Activated CD4-positive, alpha-beta memory T cell treated with anti-CD3 and anti-CD28 coated beads, Interleukin-2, amount 10 ng/mL, durations not matched to agents 7 days and 5 days (primary cell): ENCODE measurements at places on chromosomes 4 and X.

DNA sequence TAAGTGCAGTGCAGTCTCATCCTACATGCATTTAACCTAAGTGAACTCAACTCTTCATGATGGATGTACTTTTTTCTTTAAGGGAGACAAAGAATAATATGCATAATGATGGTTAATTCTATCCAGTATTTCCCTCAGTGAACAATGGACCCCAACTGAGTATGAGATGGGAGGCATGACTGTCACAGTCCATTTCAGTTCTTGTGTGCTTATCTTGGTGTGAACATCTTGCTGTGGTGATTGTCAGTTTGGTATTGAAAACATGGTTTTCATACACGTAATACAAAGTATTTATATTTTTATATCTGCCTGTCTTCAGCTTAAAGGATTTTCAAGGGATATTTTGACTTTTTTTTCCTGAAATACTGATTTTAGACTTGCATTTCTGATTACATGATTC, 72.0 kb upstream of the NDUFC1 start:
- DNase-seq = no peak

DNA sequence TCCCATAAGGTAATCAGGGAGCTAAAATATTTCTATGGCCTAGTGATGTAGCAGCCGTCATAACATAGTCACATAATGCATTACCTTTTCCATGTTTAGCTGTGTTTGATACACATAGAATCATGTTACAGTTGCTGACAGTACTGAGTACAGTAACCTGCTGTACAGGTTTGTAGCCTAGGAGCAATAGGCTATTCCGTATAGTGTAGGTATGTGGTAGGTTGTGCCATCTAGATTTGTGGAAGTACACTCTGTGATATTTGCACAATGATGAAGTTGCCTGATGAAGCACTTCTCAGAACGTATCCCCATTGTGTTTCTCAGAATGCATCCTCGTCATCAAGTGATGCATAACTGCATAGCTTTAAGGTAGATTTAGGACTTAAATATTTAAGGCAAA, 495.6 kb upstream of the ZFP42 start:
- DNase-seq = no peak

GRCh38 chr4:153745651-153746050, 14.2 kb downstream of the RNF175 start:
- no peak for DNase-seq

DNA sequence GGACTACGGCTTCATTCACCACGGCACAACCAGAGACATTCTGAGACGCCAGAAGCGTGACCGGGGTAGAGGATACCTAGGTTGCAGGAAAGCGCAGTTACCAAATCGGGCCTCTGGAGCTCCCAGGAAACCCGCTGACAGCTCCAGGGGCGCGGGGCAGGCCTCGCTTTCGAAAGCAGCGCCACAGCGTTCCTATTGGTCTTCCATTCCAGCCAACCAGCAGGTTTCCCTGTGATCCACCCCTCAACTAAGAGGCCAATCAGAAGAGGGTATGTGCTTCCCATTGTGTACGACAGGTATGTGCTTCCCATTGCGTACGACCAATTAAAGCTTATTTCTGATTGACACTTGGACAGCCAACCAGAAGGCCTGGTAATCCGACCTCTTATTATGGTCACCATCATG, 14.9 kb downstream of the SNX12 start:
- DNase-seq = peak; percentile 34

DNA sequence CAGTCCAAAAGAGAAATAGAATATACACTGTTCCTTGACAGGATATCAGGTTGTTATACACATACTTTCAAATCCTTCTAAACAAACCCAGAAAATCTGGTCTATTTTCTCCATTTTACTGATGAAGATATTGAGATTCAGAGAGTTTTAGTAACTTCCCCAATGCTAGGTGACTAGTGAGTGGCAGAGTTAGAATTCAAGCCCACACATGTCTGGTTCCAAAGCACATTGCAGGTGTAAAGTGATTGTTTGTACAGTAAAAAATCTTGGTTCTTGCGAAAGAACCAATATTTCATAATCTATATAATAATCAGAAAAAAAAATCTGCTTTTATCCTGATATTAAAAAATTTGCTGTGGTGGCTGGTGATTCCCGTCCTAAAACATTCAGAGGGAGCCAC, 39.5 kb upstream of the EMCN start:
- DNase-seq = no peak

- no peak for DNase-seq
Measured at GRCh38 chr4:73698217-73698616, 42.2 kb upstream of the CXCL8 start.

GRCh38 chrX:154304846-154305245, 9.3 kb downstream of the TKTL1 start:
- DNase-seq = no peak

DNA sequence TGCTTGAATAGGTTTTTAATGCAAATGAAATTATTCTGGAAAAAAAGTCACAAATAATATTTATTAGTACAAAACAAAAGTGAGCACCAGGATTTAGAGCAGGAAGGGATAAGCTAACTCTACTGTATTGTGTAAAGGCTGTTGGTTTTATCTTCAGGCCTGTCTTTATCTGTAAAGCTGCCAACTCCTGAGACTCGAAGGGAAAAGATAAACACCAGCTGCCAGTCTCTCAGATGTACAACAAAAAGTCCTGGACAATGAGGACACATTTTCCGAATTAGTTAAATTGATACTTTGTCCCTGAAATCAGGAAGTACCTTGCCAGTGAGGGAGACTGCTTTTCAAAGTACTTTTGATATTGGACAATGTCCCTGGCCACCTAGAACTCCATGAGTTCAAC, 8.8 kb downstream of the DDX60 start:
- DNase-seq = no peak

- no peak for DNase-seq
Measured at GRCh38 chr4:8571702-8572685, 8.2 kb upstream of the GPR78 start.

DNA sequence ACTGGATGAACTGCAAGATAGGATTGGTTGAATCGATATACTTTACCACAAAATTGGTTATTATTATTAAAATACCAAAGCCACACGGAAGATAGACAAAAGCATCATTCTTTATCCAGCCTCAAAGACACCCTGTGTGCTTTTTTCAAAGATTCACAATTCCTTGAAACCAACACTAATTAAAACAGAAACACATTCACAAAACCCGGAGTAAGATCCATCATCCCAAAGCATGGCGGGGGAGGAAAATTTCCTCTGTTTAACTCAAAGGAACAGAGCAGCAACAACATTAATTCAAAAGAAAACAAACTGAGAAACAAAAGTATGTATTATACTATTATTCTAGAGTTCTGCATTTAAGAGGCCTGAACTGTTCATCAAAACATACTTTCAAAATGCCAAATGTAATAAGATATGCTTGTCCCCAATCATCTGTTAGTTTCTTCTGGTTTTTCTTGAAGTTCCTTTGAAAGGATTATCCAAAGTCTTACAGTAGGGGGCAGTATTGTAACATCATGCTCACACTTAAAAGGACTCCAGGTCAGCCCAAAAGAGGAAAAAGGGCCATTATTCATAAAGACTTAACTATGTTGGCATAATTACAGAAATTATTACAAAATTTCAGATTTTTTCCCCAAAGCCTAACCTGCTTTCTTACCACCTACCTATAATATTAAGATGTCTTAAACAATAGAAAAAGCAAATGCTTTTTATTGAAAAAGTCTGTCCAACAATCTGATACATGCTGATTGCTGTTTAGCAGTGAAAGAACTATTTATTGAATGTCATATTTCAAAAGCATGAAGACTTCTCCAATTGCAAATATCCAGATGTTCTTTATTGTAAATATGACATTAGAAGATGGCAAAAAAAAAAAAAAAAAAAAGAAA, 168.7 kb downstream of the SCFD2 start:
- no peak for DNase-seq

DNA sequence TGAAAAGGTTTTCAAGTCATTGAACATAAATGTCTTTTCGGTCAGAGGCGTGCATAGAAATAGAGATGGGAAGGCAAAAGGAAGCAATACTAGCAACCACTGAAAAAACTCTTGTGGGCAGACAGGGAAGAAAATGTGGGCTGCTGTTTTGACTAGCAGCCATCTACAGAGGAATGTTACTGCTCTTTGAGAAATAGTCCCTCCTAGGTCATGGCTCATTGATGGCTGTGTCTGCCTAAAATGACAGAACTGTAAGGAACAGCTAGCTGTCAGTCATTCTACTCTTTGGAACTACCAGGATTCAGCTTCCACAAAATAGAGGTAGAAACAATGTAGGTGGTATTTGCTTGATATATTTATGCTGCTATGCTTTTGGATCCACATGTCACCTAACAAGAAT, 26.9 kb upstream of the TMPRSS11B start:
- no peak for DNase-seq

DNA sequence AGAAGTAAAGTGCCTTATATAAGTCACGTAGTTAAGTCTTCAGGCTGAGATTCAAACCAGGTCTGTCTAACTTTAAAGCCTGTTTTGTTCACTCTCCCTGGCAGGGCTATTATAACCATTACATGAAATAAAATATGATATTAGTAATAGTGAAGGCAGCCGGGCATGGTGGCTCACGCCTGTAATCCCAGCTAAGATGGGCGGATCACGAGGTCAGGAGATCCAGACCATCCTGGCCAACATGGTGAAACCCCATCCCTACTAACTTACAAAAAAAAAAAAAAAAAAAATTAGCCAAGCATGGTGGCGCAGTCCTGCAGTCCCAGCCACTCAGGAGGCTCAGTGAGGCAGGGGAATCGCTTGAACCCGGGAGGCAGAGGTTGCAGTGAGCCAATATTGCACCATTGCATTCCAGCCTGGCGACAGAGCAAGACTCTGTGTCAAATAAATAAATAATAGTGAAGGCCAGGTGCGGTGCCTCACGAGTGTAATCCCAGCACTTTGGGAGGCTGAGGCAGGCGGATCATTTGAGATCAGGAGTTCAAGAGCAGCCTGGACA, 22.1 kb upstream of the SOWAHD start:
- DNase-seq = no peak

- DNase-seq = peak; percentile 70
Measured at GRCh38 chrX:71992711-71993110, 82.1 kb downstream of the NHSL2 start.

- no peak for DNase-seq
Measured at GRCh38 chr4:94758700-94759399, 1.1 kb downstream of the BMPR1B start.

DNA sequence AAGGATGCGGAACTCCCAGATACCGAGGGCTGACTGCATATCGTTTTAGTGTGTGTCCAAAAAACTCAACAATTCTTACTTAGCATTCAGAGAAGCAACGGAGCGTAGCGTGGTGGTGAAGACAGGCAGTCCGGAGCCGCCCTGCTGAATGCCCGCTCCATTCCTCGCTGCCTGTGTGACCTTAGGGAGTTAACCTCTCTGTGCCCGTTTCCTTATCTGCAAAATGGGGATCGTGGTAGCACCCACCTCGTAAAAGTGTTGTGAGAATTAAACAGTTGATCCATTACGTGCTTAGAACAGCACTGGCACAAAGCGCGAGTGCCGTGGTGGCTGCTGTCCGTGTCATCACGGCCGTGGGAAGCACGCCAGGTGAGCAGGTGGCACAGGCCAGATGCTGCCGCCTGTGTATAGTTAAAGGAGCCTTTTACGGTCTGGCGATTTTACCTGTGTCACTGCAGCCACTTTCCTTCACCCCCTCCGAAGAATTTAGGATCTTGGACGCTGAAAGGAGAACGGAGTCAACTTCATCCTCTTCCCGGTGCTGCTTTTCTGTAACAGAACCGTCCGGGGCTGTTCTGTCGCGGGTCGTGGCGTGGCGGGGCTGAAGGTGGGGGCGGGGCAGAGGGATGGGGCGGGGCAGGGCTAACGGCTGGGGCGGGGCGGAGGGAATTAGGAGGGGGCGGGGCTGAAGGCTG, 885 bp downstream of the CCDC110 start:
- peak; percentile 42 for DNase-seq

- DNase-seq = no peak
Measured at GRCh38 chr4:180057891-180058671, 2185.1 kb upstream of the TENM3 start.

GRCh38 chr4:123866796-123867195, 470.2 kb downstream of the SPRY1 start:
- DNase-seq = no peak

DNA sequence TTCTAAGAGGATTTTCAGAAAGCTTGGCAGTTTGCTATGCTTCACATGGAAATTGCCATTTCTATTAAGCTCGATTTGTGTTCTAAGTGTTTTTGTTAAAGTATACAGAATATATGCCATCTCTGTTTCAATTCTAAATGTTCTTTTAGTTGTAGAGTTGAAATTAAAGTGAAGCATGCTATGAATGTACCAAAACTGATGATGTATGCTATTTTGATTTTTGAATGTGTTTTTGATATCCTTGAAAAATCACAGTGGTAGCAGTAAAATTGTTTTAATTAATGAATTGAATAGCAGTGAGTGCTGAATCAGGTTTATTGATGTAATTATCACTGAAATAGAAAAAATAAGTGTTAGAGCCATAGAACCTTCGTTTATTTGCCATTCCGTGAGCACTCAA, 110.9 kb downstream of the TENM3 start:
- DNase-seq = no peak

GRCh38 chr4:95417531-95417930, 131.2 kb downstream of the UNC5C start:
- DNase-seq = no peak

DNA sequence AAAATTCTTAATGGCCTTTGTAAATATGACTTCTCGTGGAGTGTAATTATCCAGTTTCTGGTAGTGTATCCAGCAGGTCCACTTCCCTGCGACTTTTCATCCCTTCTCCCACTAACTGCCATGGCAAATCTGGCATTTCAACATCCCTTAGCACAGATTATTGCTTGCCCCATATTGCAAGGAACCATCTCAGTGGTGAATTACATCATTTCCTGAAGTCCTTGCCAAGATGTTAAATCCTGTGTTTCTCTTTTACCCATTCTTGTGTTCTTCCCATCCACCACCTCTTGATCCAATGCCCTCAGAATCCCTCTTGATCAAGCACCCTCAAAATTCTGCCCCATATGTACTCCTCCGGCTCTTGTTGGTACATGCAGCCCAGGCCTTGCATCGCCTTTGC, 88.1 kb upstream of the ZNF81 start:
- DNase-seq = no peak

GRCh38 chr4:83548151-83548905, 12.4 kb downstream of the GPAT3 start:
- peak; percentile 90 for DNase-seq

DNA sequence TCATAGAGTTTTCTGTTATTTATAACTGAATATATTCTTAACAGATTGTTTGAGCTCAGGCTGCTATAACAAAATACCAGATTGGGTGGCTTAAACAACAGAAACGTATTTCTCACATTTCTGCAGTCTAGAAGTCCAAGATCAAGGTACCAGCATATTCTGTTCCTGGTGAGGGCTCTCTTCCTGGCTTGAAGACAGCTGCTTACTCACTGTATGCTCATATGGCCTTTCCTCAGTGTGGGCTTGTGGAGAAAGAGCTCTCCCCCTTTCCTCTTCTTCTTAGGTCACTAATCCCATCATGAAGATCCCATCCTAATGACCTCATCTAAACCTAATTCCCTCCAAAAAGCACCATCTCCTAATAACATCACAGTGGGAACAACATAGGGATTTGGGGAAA, 117.8 kb downstream of the RASGEF1B start:
- no peak for DNase-seq

- DNase-seq = peak; percentile 90
Measured at GRCh38 chr4:118684873-118685811, at the start of gene METTL14. TSS of gene METTL14 (plus strand) at chr4:118685392. CDS start at chr4:118685535, 143 bp downstream.

- DNase-seq = no peak
Measured at GRCh38 chr4:130073145-130073790, 977.3 kb downstream of the C4orf33 start.
